Naive B cell (primary cell): ENCODE measurements at places on chromosomes 5 and 9.

- DNase-seq, result no peak
These were observed 191.5 kb downstream of the TTLL11 start for GRCh38 chr9:121901616-121902015.

- no peak for DNase-seq
These were observed 675.2 kb downstream of the ACTL7B start for GRCh38 chr9:108180541-108180940.

DNA sequence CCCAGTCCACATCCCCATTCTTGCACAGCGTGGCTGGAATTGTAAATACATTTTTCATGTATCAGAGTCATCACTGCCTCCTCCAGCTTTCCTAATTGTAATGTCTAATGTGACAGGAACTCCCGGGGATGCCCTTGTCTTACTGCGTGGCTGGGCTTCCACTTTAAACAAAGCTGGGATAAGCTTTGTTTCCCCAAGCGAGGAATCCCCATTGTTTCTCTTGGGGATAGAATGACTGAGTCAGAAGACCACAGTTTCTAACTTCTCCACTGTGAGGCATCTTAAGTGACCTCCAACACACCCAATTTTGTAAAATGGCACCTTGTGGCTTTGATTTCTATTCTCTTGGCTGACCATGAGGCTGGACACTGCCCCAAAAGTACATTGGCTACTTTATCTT is 22.4 kb downstream of the ARPC5L start:
- no peak for DNase-seq

DNA sequence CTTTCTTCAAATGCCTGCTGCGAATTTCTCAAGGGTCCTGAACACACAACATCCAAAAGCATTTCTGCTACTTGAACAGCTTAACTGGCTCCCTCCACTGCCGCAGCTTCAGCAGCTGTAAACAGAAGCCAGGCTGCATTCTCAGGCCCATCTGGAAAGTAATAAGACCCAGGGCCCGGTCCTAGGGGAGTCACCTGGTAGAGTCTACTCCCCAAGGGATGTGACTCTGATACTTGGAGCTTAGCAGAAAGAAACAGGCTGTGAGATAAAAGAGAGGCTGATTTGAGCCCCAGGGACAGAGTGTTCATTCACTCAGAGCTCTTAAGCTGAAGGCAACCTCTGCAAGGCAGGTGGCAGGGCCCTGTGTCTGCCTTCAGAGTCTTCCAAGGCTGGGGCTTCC is 356.8 kb downstream of the SPOCK1 start:
- no peak for DNase-seq

DNA sequence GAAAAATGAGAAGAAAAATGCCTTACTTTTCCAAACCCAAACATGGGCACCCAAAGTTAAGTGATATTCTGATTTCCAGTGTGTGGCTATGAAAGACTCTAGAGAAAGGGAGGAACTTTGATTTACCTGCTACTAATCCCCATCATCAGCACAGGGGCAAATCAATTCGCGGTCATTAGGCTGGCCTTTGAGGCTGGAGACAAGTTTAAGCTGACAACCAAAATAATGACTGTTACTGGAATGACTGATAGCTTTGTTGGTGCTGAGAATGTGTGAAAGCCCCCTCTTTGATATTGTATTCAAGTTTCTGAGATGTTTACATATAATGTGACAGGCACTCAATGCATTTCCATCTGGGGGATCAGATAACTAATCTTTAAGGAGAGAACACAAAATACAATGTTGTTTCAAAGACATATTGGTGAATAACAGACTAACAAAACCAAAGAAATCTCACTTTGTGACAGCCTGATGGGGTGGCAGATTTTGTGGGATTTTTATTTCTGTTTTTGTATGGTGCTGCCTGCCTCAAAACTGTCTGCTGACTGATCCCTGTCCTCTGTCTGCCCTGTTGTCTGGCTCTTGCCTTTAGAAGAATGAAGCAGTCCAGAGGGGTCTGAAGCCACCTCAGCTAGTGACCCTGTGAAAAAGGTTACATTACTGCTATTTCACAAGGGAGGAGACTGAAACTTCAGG is 12.6 kb upstream of the INSYN2B start:
- no peak for DNase-seq

DNA sequence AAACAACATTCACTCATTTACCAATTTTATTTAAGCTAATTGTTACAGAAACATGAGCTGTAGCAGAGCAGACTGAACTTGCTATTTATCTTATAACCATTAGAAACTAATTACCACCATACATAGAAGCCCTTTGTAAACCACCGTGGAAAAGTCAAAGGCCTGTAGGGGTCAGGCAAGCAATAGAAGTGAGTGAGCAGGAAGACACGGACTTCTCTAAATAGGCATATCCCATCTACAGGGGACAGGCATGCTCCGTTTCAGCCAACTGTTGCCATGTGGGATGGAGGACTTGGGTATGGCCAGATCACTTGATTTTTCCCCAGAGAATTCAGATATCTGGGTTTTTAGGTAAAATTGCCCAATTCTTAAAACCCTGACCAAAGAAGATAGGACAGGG is 44.8 kb downstream of the PRRC1 start:
- DNase-seq, result no peak

DNA sequence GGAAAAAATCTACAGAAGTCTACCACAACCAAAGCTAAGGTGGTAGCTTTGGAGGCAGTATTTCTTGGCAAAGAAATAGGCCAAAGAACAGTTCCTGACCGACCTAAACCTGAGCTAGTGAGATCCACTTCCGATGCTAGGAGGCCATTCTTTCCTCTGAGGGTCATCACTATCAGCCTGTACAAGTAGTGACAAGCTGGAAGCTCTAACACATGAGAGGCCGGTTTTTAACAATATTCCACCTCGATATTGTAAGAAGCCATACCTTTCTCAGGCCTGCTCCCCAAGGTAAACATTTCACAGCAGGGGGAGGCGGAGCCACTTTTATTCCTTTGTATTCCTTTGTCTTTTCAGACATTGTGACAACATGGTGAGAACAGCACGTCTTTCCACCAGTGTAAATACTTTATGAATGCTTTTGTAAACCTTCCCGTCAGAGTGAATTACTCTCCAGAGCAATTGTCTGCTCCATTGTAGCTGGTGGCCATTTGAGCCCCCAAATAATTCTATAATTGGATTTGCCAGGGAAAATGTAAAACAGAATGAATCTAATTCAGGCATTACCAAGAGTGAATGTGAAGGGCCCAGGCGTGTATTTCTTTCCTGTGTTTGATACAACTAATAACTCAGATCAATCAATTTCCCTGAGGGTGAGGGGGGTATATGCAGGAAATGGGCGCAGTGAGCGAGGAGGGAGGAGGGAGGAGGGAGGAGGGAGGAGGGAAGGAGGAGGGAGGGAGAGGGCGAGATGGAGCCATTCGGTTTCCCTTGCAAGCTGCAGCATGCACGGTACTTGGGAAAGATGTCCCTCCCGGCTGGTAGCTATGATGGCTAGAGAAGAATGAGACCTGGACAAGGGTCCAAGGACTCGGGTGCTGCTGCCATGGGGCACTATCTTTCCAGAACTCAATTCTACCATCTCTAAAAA is 166.6 kb downstream of the CDK5RAP2 start:
- DNase-seq, result no peak

DNA sequence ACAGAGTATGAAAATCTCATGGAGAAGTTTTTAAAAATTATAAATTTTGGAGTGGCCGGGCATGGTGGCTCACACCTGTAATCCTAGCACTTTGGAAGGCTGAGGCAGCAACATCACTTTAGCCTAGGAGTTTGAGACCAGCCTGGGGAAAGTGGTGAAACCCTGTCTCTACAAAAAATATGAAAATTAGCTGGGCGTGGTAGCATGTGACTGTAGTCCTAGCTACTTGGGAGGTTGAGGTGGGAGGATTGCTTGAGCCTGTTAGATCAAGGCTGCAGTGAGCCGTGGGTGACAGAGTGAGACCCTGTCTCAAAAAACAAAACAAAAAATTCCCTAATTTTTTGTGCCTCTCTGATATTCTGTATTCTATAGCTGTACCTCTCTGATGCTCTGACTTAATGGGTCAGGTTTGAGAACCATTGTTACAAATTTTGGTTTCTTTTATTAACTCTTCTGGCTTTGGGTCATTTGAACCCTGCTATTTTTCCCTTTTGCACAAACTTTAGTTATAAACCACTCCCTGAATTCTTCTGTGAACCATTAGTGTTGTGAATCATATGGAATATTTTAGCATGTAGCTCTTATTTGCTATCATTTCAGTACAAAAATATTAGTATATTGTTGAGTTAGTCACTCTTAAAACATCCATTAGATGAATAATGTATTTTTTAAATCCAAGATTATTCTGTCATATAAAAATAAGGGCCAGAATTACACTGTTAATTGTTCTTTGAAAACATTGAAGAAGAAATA is 51.0 kb downstream of the FER start:
- DNase-seq, result no peak

GRCh38 chr5:96297867-96298266 is 135.2 kb downstream of the PCSK1 start:
- no peak for DNase-seq

DNA sequence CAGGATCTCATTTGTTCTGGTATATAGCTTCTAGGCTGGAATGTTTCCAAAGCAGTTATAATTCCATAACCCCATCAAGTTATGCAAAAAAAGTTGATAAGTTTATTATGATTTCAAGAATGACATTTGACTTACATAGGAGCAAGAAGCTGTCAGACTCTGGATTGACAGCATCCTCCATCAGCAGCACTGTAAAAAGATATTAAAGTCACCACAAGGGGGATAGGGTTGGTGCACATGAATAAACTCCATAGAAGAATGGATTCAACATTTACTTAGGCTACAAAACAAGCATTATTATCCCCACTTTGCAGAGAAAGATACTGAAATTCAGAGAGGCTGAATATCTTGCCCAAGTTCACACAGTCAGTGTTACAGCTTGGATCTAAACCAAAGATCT is 208.9 kb upstream of the SLC30A5 start:
- no peak for DNase-seq

- DNase-seq, result no peak
These were observed 8.0 kb downstream of the KIAA1191 start for GRCh38 chr5:176353533-176353932.

DNA sequence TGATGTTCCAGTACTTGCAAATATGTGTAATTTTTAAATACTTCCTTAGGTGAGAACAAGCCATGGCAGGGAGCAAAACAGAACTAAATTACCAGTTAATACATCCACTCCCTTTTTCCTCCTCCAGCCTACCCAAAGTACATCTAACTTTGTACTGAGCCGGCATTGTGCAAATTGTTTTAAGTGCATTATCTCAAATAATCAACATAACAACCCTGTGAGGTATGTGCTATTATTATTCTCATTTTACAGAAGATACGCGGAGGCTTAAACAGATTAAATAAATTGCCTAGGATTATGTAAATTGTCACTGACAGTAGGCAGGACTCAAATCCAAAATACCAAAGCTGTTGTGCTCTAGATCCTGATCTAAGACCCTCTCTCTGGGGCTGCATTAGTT is 55.5 kb upstream of the KLF4 start:
- DNase-seq, result no peak

- peak; percentile 65 for DNase-seq
These were observed 18.7 kb downstream of the LCP2 start for GRCh38 chr5:170278611-170279458.

DNA sequence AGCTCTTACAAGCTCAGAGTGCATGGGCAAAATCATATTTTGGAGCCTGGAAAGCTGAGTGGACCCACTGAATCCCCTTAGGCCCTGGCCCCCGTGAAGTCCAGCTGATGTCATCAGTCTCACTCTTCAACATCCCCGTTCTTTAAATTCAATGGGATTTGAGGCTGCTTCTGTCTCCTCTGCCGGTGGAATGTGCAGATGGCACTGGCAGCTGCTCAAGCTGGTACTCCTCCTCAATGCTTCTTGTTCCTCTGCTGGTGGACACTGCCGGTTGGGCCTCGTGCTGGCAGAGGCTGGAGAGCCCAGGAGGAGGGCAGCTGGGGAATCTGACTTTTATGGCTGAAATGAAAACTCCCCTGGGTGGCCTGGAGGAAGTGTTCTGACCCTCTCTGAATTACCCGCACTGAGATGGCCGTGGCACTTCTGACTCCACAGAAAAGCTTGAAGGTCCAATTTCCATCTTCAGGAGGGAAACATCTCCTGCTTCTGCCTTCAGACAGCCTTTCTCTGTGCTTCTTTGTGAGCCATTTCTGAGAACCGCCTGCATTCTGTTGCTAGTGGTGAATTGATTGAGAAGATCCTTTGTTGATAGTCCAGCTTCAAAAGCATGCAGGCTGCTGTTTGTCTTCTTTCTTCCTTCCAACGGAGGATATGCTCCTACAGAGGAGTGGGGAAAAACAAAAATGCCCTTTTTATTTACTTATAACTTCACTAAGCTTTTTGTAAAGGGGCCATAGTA is 298.9 kb downstream of the TMEM38B start:
- DNase-seq, result no peak

- no peak for DNase-seq
These were observed 28.4 kb downstream of the MCTP1 start for GRCh38 chr5:95256446-95256845.

GRCh38 chr5:154977409-154977808 is 36.1 kb upstream of the KIF4B start:
- no peak for DNase-seq

GRCh38 chr9:89340332-89340731 is 22.0 kb downstream of the SECISBP2 start:
- no peak for DNase-seq

GRCh38 chr9:23822261-23823169 is 3.5 kb downstream of the ELAVL2 start:
- no peak for DNase-seq

DNA sequence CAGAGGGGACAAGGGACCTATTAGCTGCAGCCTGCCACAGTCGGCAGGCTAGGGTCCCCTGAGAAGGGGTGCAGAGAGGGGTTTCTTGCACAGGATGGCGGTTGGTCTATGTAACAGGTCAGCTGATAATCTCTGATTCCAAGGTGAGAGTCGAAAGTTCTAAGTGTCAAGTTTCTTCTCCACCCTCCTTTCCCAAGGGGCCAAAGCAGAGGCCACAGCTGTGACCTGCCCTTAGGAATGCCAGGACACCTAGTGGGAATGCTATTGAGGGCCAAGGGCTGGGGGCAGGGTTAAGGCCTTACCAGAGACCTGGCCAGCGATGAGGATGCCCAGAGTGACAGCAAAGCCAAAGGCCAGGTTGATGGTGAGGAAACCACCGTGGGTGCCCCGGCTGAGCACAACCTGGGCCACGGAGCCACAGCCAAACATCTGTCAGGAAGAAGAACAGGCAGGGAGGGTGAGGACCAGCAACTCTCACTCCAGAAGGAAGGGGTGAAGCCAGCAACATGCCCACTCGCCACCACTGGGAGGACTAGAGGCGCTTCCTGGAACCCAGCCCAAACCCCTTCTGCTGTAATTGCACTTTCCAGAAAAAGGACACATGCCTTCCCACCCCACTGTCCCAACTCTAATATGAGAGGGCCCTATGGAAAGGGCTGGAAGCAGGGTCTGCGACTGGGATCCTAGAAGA is 3.8 kb downstream of the AQP3 start:
- no peak for DNase-seq

DNA sequence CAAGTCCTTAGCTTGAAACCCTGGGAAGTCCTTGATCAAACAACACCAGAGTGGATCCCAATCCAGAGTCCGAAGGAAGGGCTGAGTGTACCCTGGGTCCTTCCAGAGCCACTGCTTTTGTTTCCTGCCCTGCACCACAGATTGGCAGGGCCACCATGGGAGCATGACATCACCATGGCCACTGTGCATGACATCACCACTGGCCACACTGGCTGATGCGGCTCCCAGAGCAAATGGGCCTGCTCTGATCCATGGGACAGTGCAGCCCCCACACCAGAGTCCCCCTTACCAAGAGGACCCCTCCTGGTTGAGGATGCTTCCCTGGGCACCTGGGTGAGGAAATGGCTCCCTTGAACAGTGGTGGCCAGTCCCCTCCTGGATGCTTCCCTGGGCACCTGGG is 9.9 kb downstream of the SLC6A3 start:
- no peak for DNase-seq

- no peak for DNase-seq
These were observed 278.7 kb upstream of the KLF9 start for GRCh38 chr9:70693186-70693585.
